Cardiac fibroblast (primary cell): ENCODE measurements at places on chromosomes 6 and 20.

DNA sequence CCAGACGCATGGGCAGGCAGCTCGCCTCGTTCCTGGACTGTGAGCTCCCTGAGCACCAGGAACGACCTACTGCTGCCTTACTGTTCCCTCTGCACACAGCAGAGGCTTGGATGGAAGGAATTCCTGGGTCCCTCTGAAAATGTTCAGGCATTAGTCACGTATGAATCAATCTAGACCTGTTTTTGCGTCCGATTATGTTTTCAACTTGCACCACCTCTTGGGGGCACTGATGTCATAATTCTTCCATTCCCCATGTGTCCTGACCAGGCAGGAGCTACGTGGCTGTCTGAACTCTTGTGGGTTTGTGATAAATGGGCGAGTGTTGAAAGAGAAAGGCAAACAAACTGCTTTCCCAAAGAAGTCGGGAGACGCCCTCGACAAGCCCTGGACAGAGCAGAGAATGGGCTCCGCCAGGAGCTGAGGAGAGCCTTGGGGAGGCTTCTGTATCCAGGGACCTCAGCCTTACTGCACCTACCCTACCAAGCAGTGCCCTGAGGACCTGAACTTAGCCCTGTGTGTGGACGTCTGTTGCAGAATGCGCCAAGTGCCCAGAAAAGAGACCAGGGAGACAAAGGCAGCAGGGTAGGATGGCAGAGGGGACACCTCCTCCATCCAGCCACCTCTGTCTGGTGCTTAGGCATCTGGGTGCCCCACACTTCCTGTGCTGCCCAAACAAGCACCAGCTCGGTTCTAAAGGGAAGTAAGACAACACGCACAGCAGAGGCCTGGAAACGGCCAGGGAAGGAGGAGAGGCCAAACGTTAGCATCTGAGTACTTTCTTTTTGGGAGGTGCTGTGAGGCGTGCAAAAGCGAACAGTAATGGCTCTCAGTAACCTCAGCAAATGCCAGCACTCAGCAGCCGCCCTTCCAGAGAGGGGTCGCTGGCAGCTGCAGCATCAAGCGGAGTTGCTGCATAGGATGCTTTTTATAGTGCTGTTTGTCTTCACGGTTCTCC lies 124.2 kb downstream of the LY86 start:
- DNase-seq: peak; percentile 62

DNA sequence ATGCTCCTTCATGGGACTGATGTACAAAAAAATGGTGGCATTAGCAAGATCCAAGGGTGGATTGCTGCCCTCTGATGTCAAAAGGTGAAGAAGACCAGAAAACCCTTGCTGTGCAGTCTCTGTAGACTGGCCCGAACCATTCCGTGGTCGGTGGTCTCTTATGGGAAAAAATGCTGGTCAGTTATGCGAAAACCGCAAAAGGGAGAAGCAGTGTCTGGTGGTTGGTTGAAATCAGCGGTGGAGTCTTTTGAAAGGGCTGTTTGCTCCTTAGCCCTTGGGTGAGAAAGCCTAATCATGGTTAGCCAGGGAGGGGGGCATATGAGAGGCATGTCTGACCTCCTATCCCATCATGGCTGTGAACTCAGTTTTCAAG lies 108.1 kb downstream of the DTNBP1 start:
- no peak for DNase-seq

DNA sequence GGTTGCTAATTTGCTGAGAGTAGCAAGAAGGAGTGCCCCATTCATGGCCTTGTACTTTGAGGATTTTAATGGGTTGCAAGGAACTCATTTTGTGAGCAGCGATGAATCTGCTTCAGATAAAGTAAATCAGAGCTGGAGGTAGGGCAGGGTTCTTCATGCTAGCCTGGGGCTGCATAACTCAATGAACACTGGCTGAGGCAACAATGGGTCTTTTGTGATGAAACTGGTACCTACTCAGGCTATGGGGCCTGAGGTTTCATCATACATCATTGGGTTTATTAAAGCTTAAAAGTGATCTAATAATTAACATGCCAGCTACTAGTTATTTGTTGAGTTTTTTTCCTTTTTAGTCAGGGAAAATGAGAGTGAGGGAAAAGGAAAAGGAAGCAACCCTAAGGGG lies 106.9 kb downstream of the FAM50B start:
- DNase-seq: no peak

DNA sequence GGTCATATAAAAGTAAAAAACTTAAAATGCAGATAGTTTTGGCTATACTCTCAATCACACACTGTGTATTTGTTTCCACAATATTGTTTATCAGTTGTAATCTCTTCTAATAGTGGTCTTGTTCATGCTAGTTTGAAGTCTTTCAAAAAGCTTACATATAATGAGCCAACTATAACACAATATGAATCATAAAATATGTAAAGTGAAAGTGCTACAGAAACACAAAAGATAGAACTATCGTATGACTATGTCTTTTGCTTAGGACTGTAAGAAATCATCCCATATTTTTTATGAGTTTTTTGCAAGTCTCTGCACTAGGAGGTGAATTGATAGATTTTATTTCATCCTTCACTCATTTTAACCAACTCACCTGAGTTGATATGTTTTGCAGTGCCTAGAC lies 136.0 kb downstream of the MMUT start:
- peak; percentile 47 for DNase-seq

DNA sequence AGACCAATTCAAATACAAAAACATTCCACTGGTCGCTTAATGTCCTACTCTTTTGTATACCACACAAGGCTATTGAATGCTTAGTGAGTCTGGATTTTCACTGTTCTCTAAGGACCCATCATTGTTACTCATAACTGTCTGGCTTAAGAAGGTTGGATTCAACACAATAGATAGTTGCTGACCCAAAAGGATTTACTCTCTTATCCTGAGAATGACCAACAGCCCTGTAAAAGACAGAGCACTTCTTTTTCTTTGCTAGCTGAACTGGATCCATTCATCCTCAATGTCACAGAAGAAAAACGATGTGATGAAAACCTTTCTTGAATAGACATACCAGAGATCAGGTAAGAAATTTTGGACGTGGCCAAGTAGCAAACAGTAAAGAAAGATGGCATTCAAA lies 645.6 kb downstream of the KHDRBS2 start:
- DNase-seq: no peak

GRCh38 chr6:157798851-157799250 lies 24.2 kb upstream of the SNX9 start:
- DNase-seq: no peak

DNA sequence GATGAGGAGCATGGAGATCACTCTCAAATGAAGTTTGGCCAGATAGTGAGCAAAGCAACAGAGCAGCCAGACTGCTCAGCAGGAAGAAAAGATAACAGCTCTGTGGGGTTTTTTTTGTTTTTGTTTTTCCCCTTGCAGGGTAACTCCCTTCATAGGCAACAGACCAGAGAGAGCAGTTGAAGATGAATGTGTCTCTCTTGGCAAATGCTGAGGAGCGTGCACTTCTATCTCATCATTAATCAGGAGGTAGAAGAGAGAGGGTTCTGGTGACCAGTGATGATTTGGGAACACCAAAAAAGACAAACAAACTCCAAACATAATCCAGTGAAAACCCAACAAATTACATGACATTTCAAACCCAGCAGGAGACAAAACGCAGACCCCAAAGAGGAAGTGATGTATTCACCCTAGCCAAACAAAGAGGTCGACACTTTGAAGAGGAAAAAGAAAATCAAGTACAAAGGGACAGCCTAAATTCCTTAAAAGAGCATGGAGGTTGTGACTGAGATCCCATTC lies 66.2 kb upstream of the RREB1 start:
- DNase-seq: no peak

DNA sequence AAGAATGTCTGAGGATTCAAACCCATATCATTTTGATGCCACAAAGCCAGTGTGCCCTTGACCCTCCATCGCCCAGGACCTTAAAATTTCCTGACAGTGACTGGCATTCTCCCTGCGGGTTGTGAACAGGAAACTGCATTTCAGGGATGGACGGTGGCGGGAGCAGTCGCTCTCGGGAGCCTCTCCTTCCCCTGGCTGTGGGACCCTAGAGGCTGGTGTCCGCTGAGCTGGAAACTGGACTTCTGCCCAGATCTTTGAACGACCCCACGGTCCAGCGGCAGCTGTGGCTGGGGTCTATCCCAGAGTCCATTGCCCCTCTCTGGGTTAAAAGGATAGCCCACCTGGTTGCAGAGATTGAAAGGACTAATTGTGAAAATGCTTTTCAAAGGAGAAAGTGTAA lies 1.4 kb upstream of the SEC63 start:
- DNase-seq: no peak

DNA sequence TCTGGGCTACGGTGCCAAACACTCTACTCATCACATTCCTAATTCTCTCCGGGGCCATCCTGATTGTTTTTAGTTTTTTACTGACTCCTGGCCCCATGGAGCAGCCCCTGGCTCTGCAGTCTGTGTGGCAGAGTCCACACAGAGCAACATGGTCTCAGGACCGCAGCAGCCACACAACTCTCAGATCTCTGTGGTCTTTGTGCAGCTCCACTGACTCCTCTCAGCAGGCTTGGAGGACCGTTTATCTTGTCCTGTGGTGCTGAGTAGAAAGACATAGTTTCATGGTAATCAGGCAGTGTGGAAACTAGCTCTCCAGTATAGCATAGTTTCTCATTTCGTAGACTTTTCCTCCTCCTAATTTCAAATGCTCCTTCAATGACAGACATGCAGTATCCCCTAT lies 168.4 kb downstream of the EDN1 start:
- no peak for DNase-seq

DNA sequence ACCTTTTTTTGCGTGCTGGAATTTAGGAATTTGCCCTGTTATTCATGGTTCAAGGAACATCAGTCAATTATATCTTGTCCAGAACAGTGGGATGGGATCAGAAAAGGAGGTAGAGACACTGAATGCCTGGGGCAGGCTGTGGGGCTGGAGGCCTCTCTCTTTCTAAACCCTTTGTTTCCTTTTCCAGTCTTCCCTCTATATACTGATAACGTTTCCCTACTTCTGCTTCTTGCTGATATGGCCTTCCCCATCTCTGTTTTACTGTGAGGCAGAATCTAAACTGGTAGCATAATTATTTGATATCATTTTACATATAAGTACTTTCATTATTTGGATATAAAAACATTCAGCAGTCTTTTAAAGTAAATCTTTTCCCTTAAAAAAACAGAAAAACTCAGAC lies 67.5 kb downstream of the DNAH8 start:
- DNase-seq: no peak

DNA sequence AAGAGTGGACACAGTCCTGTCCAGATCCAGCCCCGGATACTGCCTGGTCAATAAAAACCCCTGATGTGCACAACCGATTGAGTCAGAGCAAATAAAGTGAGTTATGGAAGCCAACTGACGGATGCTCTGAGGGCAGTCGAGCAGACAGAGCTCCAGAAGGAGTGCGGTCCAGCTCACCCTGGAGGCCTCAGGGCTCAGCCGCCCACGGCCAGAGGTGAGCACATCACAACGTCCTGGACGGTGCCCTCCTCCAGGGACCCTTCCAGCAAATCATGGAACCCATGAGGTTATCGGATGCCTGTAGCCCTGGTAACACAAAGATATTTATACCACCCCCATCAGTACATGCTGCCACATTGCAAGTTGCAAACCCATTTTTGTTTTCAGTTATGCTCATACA lies 44.0 kb upstream of the SMOC2 start:
- no peak for DNase-seq

DNA sequence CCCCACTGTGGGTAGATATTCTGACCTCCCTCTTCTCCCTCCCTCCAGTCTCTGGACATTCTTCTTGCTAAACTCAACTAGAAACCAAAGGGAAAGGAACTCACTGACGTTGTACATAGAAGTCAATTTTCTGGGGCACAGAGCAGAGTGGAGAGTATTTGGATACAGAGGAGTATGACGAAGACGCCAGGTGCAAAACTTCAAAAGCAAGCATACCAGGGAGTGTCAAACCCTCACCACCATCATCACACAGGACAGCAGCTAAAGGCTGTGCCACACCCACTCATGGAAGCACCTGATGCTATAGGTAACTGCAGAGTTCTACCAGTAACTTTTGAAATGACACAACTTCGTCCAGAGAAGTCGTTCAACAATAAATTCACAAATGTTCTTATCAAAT lies 64.8 kb downstream of the FYN start:
- no peak for DNase-seq
